Smooth muscle cell of the brain vasculature (primary cell): ENCODE measurements at places on chromosomes 4 and X.

GRCh38 chrX:150547375-150548115 lies 20.9 kb upstream of the MTM1 start:
- DNase-seq: no peak

- no peak for DNase-seq
These were observed 55.0 kb upstream of the CXXC4 start for GRCh38 chr4:104549736-104550135.

DNA sequence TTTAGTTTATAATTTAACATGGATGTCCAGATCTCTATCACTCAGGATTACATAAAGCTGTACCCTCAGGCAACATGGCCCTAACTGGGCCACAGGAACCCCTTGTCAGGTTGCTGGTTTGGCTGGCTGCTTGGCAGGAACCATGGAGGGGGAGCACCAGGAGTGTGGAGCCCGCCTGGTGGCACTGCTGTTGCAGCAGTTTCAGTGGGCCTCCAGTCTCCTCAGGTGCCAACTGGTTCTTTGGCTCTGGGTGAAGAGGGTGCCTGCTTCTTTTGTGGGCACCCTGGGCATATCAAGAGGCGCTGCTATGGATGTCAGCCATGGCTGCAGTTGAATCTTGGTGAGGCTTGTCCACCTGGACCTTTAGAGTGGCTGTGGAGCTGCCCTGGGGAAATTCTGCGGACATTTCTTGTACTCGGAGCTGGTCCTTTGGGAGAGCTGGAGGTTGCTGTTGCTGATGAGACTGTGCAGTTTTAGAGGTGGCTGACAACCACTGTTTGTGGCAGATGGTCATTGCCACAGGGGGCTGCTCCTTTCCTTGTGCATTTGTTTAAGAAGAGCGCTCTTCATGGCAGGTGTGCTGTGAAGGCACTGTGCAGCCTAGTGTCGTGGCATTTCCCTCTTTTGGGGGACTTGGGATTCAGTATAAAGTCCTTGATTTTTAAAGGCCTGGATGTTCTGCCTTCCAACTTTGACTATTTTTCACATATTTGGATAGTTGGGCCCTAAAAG lies 10.3 kb upstream of the SMIM14 start:
- DNase-seq: no peak

DNA sequence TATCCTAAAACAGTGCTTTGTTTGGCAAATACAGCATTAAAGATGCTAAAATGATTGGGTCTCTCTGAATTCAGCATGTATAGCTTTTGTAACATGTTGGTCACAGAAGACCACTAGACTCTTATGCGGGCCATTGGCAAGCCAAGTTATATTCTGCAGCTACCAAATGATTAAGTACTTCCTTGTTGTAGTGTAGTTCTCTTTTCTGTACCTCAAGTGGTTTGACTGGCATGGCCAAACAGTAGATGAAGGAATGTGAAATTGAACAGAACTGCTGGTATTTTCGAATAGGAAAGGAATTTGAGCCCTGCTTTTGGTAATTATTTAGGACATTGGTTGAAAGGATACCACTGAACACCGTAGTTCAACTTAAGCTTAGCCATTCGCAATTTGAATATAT lies 193.9 kb upstream of the GPC4 start:
- DNase-seq: no peak

GRCh38 chrX:45807572-45808425 lies 607.1 kb upstream of the DIPK2B start:
- no peak for DNase-seq

GRCh38 chr4:124167602-124168001 lies 544.9 kb downstream of the ANKRD50 start:
- DNase-seq: no peak

- DNase-seq: no peak
These were observed 80.7 kb upstream of the IGFBP7 start for GRCh38 chr4:57190601-57191481.

DNA sequence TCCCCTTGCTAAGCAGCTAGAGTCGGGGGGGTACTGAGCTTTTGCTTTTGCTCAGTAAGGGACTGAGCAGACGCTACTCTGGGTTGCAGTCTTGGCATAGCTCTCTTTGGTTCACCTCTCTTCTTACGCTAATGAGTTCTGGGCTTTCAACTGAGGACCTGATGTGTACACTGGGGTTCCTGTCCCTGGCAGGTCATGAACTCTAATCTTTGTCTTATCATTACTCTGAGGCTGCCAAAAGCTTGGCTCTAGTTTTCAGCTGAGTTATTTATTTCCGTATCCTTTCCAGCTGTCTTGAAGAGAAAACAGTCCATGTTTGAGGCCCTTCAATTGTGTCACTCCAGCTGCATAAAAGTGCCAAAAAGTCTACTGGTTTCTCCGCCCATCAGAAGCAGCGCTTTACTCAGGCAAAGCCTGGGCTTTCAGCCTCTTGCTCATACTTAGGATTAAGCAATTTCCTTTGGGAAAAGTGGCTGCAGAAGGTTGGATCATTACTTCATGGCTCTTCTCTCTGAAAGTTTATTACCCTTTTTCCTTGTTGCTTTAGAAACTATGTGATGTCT lies 121.0 kb upstream of the STOX2 start:
- no peak for DNase-seq

DNA sequence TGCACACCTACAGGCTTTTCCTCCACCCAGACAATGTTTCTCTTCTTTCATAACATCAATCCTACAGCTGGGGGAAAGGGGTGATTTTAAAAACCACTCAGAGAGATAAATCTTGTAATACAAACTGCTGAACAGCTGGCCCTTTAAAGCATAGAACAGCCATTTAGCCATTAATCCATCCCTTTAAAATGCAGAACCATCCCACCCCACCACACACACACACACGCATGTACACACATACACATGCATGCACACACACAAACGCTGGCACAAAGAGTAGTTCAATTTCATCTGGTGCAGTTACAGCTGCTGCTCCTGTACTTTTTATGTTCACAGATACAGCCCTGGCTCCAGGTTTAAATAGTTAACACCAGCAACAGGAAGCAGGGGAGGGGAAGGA lies 426.1 kb downstream of the MID1IP1 start:
- no peak for DNase-seq

- DNase-seq: no peak
These were observed 25.5 kb downstream of the SCARB2 start for GRCh38 chr4:76188149-76188548.

GRCh38 chr4:168183717-168184571 lies 91.6 kb downstream of the ANXA10 start:
- DNase-seq: peak; percentile 13
